ENCODE measurements at places on chromosomes 12 and 14. TPM values are rescaled to one million over a fixed set of nuclear protein-coding genes. Genes with fewer than 3 reads are reported as not detected.

ARHGAP9 gene
- 128 TPM for total RNA-seq

LAG3 gene
- 268 TPM for total RNA-seq

KRT7 gene
- total RNA-seq, result 2.1 TPM

PELI2 gene
- 2.7 TPM for total RNA-seq

PRH2 gene
- total RNA-seq, result not detected

PZP gene
- total RNA-seq, result not detected

ZC2HC1C gene
- 0.45 TPM for total RNA-seq

EML1 gene
- total RNA-seq, result 0.56 TPM

ANKS1B gene
- 0.54 TPM for total RNA-seq

SLC25A47 gene
- total RNA-seq, result not detected

CELA1 gene
- 0.29 TPM for total RNA-seq
